ENCODE measurements at places on chromosomes 13 and 19.

GRCh38 chr13:96033220-96034015 is 19.8 kb downstream of the UGGT2 start:
- no peak for DNase-seq

- DNase-seq, result no peak
Observed at GRCh38 chr13:30712536-30713532, 22.5 kb upstream of the ALOX5AP start.

GRCh38 chr13:79547211-79548195 is 66.5 kb downstream of the NDFIP2 start:
- DNase-seq, result no peak

- peak; percentile 19 for DNase-seq
Observed at GRCh38 chr13:74132776-74133656, 1.2 kb downstream of the KLF12 start.

All from activated CD4-positive, CD25-positive, alpha-beta regulatory T cell (primary cell).